ENCODE measurements at places on chromosomes 12 and 14. TPM values are rescaled to one million over a fixed set of nuclear protein-coding genes. Genes with fewer than 3 reads are reported as not detected.

DACT1 gene
- 3.4 TPM for total RNA-seq

RTL1 gene
- not detected for total RNA-seq

GALNT8 gene
- total RNA-seq = 1.5 TPM

VDR gene
- 0.33 TPM for total RNA-seq

TAS2R9 gene
- not detected for total RNA-seq

OR6C4 gene
- not detected for total RNA-seq

- no peak overlapping the region for H3K27ac ChIP-seq
- no peak overlapping the region for H3K4me3 ChIP-seq
- H3K27me3 ChIP-seq = no peaks in the 10 kb centered on the region
- no peak for DNase-seq
Measured at GRCh38 chr12:97082029-97082428, 175.0 kb downstream of the NEDD1 start.

DNA sequence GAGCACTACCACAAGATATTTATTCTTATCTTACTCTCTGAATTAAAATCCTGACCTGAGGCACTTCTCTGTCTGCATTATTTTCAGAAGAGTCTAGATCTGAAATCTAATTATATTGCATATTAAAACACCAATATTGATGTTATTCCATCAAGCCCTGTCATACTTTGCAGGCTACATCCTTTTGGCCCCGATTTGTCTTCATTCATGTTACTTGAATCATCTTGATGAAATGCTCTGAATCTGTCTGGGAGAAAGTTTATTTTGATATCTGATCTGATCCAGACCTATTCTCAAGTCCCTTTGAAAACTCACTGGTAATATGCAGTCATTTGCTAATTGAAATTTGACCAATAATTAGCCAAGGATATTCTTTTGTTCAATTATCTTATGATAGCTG is 79.9 kb downstream of the BBS10 start:
- H3K36me3 ChIP-seq = no peaks in the 10 kb centered on the region
- no peak for DNase-seq
- H3K4me1 ChIP-seq = peaks cover 9% of the 10 kb centered on the region
- no peak overlapping the region for H3K4me3 ChIP-seq
- H3K27me3 ChIP-seq = peaks cover 4% of the 10 kb centered on the region
- no peak overlapping the region for H3K27ac ChIP-seq

GRCh38 chr14:102223682-102224081 is 81.3 kb downstream of the MOK start:
- no peak for DNase-seq
- no peaks in the 10 kb centered on the region for H3K27me3 ChIP-seq
- H3K27ac ChIP-seq = no peak overlapping the region
- no peak overlapping the region for H3K4me3 ChIP-seq

DNA sequence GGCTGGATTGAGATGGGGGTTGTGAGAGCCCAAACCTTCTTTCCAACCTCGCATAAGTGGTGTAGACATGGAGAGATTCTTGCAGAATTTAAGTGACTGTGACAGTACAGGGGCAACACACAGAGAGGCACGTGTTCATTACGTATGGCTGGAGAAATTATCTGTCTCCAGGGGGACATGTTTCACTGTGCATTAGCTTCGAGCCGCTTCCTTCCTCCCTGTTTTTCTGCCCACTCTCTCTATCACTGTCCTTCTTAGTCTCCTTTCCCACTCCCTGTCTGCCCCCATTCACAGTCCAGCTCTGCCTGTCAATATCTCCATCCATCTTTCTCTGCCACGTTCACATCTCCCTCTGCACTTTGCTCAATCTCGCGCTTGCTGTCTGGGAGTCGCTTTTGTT is 11.5 kb upstream of the C14orf93 start:
- H3K4me3 ChIP-seq = no peak overlapping the region
- H3K27me3 ChIP-seq = no peaks in the 10 kb centered on the region
- H3K36me3 ChIP-seq = peaks cover 15% of the 10 kb centered on the region
- no peak overlapping the region for H3K27ac ChIP-seq
- no peak for DNase-seq

GRCh38 chr14:59483363-59483762 is 845 bp downstream of the L3HYPDH start:
- peak overlapping the region; percentile 79 for H3K4me3 ChIP-seq
- peaks cover 74% of the 10 kb centered on the region for H3K4me1 ChIP-seq
- DNase-seq = no peak
- H3K27me3 ChIP-seq = no peaks in the 10 kb centered on the region
- peak overlapping the region; percentile 93 for H3K27ac ChIP-seq

GRCh38 chr12:50536831-50537537 is 32.2 kb downstream of the DIP2B start:
- no peak for DNase-seq
- no peaks in the 10 kb centered on the region for H3K36me3 ChIP-seq
- H3K27ac ChIP-seq = no peak overlapping the region
- peaks cover 19% of the 10 kb centered on the region for H3K4me1 ChIP-seq

DNA sequence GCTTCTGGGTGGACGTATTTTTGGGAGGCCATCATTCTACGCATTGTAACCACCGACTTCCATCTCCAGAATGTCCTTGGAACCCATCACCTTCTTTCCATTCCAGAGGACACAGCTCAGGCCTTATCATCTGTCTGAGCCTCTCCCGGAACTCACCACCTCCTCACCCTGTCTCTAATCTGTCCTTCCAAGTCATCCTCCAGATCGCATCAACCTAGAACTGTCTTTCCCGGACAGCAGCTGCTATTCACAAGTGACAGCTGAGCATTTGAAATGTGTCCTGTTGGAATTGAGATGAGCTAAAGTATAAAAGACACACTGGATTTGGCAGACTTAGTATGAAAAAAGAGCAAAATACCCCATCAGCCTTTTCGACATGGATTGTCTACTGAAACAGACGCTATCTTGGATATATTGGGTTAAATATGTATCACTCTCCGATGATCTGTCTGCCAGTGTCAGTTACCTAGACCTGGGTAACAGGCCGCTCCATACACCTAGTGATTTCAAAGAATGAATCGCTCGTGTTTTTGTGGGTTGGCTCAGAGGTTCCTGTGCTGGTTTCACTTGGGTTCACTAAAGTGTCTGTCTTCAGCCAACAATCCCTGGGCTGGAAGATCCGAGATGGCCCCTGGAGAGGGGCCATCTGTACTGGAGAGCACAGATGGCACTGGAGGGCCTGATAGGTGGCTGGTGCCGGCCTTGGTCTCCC is 104.4 kb upstream of the RFLNA start:
- peaks cover 22% of the 10 kb centered on the region for H3K4me1 ChIP-seq
- H3K27me3 ChIP-seq = no peaks in the 10 kb centered on the region
- no peak for DNase-seq
- H3K27ac ChIP-seq = no peak overlapping the region
- H3K4me3 ChIP-seq = no peak overlapping the region
- H3K36me3 ChIP-seq = no peaks in the 10 kb centered on the region

GRCh38 chr12:93789767-93790166 is 112.6 kb downstream of the CRADD start:
- H3K27ac ChIP-seq = peak overlapping the region; percentile 2
- no peak for DNase-seq
- no peaks in the 10 kb centered on the region for H3K27me3 ChIP-seq

DNA sequence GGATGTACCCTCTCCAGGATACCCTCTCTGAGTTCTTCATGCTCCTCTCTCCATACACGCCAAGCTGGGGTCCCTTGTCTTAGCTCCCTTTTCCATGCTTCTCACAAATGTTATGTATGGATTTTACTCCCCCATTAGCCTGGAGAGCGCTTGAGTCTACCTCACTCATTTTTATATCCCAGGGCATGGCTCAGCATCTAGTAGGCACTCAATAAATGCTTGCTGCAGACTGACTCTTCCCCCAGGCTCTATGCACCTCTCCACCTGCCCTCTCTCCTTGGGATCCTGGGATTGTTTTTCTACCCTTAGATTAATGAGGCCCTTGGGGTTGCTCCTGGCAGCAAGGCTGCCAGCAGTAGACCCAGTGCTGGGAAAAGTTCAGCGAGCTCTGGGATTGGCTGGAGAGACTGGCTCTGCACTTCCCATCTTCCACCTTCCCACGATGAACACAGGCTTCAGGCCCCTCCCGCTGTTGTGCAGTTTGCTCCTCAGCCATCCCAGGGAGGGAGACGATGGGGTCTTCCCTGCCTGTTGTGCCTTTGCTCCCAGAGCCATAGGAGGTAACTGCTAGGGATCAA is 2.2 kb downstream of the NRIP2 start:
- peaks cover 36% of the 10 kb centered on the region for H3K36me3 ChIP-seq
- peak overlapping the region; percentile 56 for H3K4me3 ChIP-seq
- DNase-seq = no peak

GRCh38 chr14:65206448-65207096 is 104.3 kb upstream of the MAX start:
- H3K4me1 ChIP-seq = no peaks in the 10 kb centered on the region
- DNase-seq = no peak
- no peak overlapping the region for H3K27ac ChIP-seq
- H3K4me3 ChIP-seq = no peak overlapping the region
- no peaks in the 10 kb centered on the region for H3K36me3 ChIP-seq

GRCh38 chr14:90412058-90412457 is 15.2 kb downstream of the CALM1 start:
- no peak overlapping the region for H3K27ac ChIP-seq
- H3K4me1 ChIP-seq = peaks cover 38% of the 10 kb centered on the region
- H3K4me3 ChIP-seq = no peak overlapping the region
- H3K27me3 ChIP-seq = no peaks in the 10 kb centered on the region
- no peak for DNase-seq

GRCh38 chr14:75223664-75224154 is 47.3 kb upstream of the TMED10 start:
- no peak overlapping the region for H3K4me3 ChIP-seq
- H3K4me1 ChIP-seq = peaks cover 4% of the 10 kb centered on the region
- H3K27ac ChIP-seq = no peak overlapping the region
- H3K36me3 ChIP-seq = no peaks in the 10 kb centered on the region
- peak; percentile 30 for DNase-seq

- peaks cover 18% of the 10 kb centered on the region for H3K36me3 ChIP-seq
- peaks cover 55% of the 10 kb centered on the region for H3K4me1 ChIP-seq
- peak overlapping the region; percentile 97 for H3K27ac ChIP-seq
- peak overlapping the region; percentile 86 for H3K4me3 ChIP-seq
Measured at GRCh38 chr12:388012-388411, 1.1 kb downstream of the KDM5A start.

DNA sequence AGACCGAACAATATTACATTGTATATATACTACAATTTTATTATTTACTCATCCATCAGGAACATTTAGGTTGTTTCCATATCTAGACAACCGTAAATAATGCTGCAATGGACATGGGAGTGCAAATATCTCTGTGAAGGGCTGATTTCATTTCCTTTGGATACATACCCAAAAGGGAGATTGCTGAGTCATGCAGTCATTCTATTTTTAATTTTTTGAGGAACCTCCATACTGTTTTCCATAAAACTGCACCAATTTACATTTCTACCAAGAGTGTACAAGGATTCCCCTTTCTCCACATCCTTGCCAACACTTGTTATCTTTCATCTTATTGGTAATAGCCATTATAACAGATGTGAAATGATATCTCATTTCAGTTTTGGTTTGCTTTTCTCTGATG is 84.7 kb downstream of the SLC41A2 start:
- no peaks in the 10 kb centered on the region for H3K4me1 ChIP-seq
- no peak overlapping the region for H3K4me3 ChIP-seq
- no peak for DNase-seq

GRCh38 chr14:89098254-89098653 is 273.8 kb downstream of the TTC8 start:
- H3K36me3 ChIP-seq = no peaks in the 10 kb centered on the region
- H3K4me3 ChIP-seq = no peak overlapping the region
- no peak for DNase-seq
- no peaks in the 10 kb centered on the region for H3K27me3 ChIP-seq
- no peak overlapping the region for H3K27ac ChIP-seq

DNA sequence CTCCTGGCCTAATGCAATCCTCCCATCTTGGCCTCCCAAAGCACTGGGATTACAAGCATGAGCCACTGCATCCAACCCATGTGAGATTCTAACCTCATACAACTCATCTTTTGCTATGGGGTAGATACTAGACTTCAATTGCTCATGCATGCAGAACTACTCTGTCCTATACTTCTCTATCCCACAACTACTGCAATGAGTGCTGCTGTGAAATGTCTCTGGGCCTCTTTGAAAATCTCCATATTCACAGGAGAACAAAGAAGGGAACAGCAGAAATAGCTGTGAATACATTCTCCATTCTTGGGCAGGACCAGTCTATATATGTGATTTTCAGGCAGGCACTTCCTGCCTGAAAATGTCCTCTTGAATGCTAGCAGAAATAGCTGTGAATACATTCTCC is 220.7 kb upstream of the GRIP1 start:
- H3K4me1 ChIP-seq = no peaks in the 10 kb centered on the region
- H3K4me3 ChIP-seq = no peak overlapping the region
- no peak overlapping the region for H3K27ac ChIP-seq

DNA sequence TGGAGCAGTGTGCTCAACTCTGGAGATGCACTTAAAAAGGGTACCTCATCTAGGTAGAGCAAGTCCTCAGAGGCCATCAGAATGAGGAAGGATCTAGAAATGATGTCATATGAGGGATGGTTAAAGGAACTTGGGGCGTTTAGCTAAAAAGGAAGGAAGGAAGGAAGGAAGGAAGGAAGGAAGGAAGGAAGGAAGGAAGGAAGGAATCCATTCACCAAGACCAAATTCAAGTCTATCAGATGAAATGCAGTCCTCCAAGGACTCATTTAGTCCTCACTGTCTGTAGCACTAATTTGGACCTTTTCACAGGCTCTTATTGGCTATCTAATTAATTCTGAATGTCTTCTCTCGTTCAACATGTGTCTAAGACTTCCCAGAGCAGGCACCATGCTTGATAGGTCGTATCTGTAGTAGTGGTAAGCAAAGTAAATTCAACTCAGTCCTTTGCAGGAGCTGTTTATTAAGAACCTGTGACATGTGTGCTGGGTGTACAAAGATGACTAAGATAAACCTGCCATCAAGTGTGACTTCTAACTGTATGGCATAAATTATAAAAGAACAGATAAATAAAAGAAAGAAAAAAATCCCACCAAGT is 63.5 kb downstream of the LLPH start:
- H3K27ac ChIP-seq = no peak overlapping the region
- H3K27me3 ChIP-seq = peaks cover 8% of the 10 kb centered on the region
- H3K4me3 ChIP-seq = no peak overlapping the region

DNA sequence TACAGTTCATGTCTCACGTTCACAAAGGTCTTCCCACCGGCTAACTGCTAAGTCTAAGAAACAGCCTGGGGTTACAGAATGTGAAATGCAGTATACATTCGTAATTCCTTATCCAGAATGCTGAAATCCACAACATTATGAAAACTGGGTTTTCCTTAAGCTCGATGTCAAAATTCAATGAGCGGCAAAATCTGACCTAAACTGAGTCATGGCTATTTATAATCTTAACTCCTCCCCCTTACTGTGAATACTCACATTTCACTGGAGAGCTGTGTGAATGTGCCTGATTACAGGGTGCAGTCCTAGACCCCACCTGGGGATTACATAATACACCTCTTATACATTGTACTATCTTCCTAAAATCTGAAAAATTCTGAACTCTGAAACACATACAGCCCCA is 35.3 kb downstream of the STX2 start:
- H3K4me3 ChIP-seq = no peak overlapping the region
- no peaks in the 10 kb centered on the region for H3K4me1 ChIP-seq
- no peak for DNase-seq
